Hindlimb muscle (tissue), 1 donor: ENCODE measurements at places on chromosomes 5 and 9.

GRCh38 chr5:149157330-149157729 lies 16.0 kb downstream of the ABLIM3 start:
- no peak for DNase-seq

DNA sequence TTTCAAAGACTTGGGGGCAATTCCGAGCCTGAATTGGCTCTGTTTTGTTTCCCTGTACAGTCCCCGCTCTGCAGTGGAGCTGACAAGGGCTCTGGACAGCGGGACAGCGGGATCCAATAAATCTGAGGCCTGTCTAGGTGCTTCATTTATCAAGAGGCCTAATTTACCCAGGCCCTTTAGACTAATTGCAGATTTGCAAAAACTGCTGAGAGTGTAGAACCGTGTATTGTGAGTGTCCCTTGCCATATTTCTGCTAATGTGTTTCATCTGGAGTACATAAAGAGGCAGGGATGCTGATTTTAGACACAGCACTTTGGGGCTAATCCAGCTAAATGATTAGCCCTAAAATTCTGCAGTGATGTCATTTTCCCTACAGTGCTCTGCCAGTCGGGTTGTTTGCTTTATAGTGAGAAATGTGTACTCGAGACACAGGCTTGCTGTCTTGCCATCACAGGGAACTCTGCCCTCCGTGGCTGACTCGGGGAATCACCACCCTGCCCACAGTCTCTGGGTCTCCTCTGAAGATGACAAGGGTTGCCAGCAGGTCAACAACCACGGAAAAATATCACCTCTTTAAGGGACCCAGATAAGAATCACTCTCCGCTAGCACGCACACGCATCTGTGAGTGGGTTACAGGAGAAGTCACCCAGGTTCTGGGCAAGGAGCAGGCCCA lies 592.0 kb downstream of the BNC2 start:
- DNase-seq: peak; percentile 19

- peak; percentile 43 for DNase-seq
Observed at GRCh38 chr5:158769696-158770095, 330.0 kb downstream of the EBF1 start.

- DNase-seq: no peak
Observed at GRCh38 chr5:50843091-50843490, 176.7 kb downstream of the PARP8 start.

GRCh38 chr9:108196332-108197007 lies 659.3 kb downstream of the ACTL7B start:
- no peak for DNase-seq

DNA sequence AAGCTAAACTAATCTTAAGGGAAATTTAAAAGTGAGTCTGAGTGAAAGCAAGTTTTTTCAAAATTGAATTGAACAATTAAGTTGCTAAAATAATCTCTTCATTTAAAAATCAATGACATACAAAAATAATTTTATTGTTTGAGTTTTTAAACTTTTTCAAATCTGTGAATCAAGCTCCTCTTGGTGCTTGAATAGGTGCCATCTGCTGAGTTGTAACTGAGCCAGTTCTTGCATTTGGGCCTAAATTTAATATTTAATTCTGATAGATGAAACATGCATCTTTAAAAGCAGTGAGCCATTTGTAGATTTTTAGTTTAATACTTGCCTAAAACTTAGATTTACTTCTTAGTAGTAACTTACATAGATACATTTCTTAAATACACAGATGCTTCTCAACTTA lies 31.8 kb downstream of the SPATA31D1 start:
- no peak for DNase-seq

DNA sequence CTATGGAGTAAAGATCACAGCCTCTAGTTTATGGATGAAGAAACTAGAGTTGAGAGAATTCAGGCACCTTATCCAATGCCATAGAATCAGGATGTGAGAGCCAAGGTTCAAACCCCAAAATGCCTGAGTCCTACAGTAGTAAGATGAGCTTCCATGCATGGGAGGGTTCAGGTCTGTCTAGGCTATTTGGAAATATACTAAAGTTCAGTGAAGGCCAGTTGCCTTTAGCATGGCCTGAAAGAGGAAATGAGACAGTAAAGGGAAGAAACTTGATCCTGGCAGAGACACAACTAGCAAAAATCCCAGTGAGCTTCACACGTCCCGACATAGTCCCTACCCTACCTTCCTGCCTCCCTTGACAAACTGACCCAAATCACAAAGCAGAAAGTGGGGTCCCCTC lies 317.0 kb downstream of the RASEF start:
- DNase-seq: no peak

DNA sequence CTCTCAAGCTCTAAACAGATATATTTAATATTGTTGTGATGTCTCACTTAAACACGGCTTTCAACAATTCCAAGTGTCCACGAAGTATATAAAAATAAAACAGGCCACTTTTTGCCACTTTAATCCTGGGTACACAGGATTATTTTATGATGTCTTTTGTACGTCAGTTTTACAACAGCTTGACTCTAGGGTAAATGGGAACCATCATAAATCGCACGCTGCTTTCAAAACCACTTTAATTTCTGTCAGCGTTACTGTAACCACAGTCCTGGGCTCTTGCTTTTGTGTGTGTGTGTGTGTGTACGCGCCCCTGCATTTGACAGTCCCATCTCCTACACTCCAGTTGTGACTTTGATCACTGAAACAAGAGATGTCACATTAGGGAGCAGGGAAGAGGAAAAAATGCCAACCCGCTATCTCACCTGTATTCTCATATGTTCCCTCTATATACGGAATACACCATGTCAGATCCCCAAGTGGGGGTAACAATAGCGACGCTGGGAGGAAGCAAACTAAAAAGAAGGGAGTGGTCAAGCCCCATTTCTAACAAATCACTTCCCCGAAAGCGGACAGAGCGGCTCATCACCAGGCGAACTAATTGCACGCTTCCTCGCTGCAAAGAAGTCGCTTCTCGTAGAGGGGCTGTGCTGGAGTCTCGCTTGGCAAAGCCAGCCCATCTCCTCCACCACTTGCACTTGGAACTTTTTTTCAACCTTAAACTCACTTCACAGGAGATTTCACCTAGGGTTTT lies 1.2 kb downstream of the BNC2 start:
- peak; percentile 73 for DNase-seq

DNA sequence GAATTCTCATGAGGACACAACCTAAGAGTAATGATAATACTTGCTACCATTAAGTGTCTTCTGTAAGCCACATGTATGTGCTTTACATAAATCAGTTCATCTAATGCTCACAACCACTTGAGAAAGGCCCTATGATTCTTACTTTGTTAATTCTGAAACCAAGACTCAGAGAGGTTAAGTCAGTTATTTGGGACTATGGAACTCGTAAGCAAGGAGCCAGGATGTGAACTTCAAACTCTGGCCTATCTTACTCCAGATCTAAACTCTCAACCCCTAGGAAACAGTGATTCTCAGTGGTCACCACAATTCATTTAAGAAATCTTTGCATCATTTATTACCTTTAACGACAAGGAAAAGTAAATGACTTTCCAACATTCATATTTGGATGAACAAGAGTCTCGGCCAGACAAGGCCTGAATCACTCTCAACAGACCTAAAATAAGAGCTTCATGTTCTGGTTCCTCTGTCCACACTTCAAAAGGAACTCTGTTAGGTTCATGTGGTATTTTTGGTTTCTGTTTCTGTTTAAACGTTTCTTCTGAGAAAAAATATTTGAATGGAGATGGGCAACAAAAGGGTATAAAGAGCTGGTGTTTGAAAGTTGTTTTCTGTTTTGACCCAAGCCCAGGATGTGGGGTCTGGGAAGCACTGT lies 104.8 kb downstream of the LPAR1 start:
- no peak for DNase-seq

GRCh38 chr5:117095346-117096332 lies 521.0 kb upstream of the SEMA6A start:
- DNase-seq: no peak

DNA sequence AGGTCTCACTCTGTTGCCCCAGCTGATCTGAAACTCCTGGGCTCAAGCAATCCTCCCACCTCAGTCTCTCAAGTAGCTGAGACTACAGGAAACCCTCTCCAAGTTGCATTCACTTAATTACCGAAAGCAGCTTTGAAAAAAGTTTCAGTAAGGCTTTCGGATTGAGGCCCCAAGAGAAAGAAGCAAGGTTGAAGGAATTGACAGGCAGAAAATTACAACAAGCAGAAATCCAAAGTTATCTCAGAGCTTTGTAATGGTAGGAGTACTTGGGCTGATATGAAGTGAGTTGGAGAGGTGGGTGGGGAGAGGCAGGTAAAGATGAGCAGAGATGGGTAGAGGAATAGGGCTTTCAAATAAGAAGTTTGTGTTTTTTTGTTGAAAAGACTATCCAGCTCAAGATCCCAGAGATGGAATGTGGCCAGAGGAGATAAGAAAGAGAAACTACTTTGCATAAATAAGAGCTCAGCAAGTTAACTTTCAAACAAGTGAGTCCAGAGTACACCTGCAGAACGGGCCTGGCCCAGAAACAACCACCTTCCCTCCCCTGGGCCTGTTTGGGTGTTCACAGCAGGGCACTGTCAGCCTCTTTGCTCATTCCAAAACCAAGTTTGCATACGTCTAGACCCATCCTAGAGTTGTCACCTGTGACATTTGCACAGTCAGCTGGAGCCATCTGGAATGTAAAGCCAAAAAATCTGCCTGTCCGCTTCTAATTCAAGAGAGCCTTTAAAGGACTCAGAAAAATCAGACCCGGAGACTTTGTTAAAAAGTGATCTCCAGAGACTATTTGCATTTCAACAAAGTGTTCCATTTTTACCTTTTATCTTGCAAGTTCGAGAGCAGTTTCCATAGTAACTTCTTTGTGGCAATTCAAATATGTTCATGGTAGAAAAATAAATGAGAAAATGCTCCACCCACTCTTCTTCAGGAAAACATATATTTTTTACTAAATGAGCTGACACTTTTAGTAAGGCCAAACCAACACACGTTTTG lies 2.2 kb upstream of the CLINT1 start:
- DNase-seq: no peak

GRCh38 chr9:129567842-129568559 lies 52.9 kb downstream of the C9orf50 start:
- no peak for DNase-seq

- DNase-seq: no peak
Observed at GRCh38 chr9:16671591-16672137, 198.8 kb downstream of the BNC2 start.

GRCh38 chr9:81682797-81683196 lies 6.5 kb downstream of the TLE1 start:
- no peak for DNase-seq

- no peak for DNase-seq
Observed at GRCh38 chr9:2720179-2720654, 2.9 kb downstream of the KCNV2 start.

- DNase-seq: no peak
Observed at GRCh38 chr9:123315635-123316034, 40.4 kb upstream of the CRB2 start.

DNA sequence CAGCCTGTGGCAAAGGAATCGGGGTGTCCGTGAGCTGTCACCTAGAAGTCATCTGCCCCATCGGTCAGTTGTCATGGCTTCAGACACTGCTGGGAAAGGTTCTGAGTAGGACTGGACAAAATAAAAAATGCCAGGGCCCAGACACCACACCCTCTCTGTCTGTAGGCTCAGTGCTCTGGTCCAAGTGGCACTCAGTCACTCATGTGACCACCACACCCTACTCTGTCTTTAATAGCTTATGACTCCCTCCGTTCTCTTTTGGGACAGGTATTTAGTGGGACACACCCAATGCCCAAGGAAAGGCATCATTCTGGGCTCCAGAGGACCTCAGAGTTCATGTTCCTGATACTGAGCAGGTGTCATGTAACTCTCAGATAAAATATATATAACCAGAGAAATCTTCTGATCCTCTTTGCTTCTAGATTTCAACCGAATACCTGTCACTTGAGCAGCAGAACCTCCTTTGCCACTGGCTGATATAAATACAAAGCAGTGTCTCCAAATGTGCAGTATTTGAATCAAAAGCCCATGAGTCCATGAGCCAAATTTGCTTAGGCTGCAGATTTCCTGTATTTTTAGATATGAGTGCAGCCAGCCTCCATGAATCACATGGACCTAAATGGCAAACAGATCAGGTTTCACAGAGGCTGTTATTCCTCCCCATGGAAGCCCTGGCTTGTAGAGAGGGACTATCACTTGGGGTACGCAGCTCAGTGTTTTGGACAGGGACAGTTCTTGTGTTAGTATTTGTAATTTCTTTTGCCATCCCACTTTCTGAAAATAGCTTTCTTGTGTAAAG lies 272.0 kb downstream of the ARHGAP26 start:
- no peak for DNase-seq

DNA sequence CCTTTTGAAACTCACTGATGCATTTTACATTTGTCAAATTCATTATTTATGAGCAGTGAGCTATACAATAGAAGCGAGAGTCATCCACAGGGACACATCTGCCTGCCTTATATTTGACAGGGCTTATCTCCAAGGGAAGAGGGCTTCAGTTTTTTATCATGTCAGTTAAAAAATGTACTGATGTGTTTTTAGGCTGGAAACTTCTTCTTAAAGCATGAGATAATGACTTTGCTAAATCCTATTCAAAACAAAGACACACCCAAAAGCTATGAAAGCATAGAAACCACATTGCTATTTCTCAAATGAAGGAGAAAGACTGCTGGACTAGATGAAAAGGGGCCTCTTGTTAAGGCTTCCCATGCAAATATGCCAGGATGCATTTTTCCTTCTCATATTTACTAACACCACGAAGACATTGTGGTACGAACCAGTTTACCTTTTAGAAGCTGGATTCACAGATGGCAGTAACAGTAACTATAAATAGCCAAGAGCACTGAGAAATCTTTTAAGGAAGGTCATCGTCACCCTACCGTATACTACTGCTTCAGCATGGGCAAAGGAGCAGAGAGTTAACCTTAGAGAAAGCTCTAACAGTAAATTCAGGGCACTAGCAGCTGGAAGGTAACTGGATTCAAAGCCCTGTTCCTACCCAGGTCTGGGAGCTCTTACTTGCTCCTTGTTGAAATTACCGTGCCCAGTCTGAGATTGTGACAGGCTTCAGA lies 86.3 kb upstream of the IFNK start:
- DNase-seq: no peak

- DNase-seq: no peak
Observed at GRCh38 chr5:98535901-98536300, 237.6 kb upstream of the RGMB start.

- DNase-seq: no peak
Observed at GRCh38 chr9:132381966-132382541, 24.6 kb downstream of the TTF1 start.
